Tibial artery (tissue), 4 donors: ENCODE measurements at places on chromosomes 3 and 15.
A peak's percentile ranks its signal among the peaks of the same experiment; 100 is the strongest.

- DNase-seq, result no peak
Observed at GRCh38 chr15:71313806-71314205, 198.5 kb downstream of the THSD4 start.

GRCh38 chr3:54988838-54989630 lies 61.2 kb upstream of the LRTM1 start:
- no peak for DNase-seq

DNA sequence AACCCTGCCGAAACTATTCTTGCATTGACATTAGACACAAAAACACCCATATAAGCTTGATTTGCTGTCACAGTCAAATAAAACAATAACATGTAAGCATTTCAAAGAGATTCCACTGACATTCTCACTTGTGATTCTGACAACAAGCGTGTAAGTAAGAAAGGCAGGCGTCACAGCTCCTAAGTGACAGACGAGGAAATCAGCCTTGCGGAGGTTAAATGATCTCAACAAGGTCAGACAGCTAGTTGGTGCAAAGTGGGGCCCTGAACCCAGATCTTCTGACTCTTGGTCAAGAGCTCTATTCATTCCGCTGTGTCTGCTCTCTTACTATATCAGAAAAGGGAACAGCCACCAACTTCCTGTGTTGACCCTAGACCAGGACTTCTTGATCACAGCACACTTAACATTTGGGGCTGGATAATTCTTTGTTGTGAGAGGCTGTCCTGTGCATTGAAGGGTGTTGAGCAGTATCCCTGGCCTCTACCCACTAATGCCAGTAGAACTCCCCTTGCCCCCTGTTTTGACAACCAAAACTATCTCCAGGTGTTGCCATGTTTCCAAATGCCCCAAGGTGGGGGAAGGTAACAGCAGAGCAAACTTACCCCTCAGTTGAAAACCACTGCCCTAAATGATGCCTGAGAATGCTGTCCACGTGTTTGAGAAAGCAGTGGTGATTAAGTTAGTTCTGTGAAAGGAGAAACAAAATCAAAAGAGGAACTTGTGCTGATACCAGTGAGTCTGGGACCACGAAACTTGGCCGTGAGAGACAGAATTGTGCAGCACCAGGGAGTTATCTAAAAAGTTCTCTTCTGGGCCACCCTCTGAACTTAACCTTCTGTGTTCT lies 86.1 kb downstream of the LIPC start:
- no peak for DNase-seq

DNA sequence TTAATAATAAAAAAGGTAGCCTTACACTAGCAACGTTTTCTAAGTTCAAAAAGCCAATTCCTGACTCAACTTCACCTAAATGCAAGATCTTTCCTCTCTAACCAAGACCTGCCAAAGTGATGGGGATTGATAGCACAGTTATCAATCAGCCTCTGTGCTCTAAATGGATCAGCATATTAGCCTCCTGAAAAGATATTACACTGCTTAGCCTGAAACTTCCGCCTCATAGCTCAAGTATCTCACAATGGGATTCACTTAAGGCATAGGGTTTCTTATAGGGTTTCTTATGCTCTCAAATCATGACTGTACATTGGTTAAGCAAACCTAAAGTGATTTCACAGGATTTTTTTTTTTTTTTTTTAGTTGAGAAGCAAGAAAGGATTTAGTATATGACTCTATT lies 436 bp upstream of the SLC9A9 start:
- no peak for DNase-seq

- no peak for DNase-seq
Observed at GRCh38 chr3:98188545-98188944, 22.0 kb downstream of the OR5H15 start.

DNA sequence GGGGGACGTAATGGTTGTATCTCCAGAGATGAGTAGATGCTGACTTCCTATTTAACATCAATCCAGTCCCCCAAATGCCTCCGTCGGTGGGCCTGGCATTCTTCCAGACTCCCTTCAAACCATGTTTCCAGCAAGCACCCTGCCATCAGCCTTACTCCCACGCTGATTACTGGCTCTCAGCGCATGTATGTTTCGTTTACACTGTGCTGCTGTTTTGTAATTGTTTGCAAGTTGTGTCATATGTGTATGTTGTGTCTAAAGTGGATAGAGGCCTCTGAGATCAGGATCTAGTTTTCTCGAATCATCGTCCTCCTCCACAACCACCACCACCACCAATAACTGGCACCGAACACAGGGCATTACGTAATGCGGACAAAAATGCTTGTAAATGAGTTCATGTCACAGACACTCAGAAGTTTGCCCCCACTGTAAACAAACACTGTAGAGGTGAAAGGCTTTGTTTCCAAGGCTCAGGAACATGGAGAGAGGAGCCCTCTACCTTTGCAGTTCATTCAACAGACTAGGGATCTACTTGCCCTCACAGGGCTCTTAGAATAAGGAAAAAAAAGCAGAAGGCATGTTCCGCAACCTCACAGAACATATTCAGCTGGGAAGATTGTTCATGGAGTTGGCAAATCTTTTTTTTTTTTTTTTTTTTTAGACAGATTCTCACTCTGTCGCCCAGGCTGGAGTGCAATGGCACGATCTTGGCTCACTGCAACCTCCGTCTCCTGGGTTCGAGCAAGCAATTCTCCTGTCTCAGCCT lies 46.1 kb upstream of the SEMA4B start:
- DNase-seq, result no peak

- DNase-seq, result no peak
Observed at GRCh38 chr3:161148832-161149475, 43.8 kb upstream of the B3GALNT1 start.

DNA sequence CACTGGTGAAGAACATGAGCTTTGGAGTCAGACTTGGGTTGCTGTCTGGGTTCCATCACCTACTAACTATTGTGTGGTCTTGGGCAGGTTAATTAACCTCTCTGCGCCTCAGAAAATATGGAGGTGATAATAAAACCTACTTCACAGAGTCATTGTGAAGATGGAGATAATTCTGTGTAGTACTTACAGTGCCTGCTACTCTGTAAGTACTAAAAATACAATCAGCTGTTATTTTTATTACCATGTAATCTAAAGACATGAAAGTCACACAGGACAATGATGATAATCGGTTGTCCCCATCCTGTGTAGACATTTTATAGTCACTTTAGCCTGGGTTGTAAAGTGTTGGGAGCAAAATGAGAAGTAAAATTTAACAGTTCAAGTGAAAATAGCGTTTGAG lies 334.1 kb downstream of the THSD4 start:
- DNase-seq, result no peak

DNA sequence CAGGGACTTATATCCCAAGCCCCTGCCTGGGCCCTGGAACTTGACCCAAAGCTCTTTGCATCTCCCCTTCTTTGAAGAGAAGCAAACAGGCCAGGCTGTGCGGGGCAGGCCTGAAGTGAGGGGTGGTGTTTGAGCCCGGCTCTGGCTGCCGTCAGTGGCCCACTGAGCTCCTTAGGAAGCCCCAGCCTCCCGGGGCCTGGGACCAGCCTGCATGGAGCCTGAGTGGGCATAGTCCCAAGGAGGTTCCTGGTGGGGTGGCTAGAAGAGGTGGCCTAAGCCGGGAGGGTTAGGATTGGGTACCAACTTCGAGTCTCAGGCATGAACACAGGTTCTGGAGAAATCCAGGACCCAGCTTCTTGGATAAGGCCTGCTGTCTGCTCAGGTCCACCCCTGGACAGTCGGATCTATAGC lies 6.4 kb downstream of the TMIE start:
- DNase-seq, result peak; percentile 51
